ENCODE measurements at places on chromosomes 4 and X.

- no peak for DNase-seq
Observed at GRCh38 chrX:33974676-33975075, 157.4 kb downstream of the FAM47A start.

DNA sequence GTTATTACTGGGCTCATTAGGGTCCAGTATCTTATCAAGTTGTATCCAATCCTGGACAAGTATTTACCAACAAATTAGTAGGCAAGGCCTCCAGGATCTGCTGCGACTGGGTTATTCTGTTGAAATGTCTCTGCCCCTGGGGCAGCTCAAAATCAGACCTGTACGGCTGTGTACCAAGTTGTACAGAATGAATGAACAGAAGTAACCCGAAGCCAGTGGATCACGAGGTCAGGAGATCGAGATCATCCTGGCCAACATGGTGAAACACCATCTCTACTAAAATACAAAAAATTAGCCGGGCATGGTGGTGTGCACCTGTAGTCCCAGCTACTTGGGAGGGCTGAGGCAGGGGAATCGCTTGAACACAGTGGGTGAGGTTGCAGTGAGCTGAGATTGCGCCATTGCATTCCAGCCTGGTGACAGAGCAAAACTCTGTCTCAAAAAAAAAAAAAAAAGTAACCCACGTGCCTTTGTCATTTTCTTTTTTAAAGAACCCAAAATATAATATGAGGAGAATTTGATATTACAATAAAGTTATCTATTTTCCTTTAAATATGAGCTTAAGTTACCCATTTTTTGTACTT, 127.3 kb downstream of the CBR4 start:
- no peak for DNase-seq

- no peak for DNase-seq
Observed at GRCh38 chr4:21535898-21536297, 412.7 kb downstream of the KCNIP4 start.

GRCh38 chrX:72305286-72306084, at the start of gene CITED1:
TSS of gene CITED1 (minus strand) at chrX:72305914. CDS start at chrX:72302869, 3,045 bp downstream.
- DNase-seq: no peak

GRCh38 chr4:162732876-162733275, 433.8 kb downstream of the NAF1 start:
- DNase-seq: no peak

- DNase-seq: no peak
Observed at GRCh38 chr4:101977076-101977475, 186.5 kb downstream of the BANK1 start.

DNA sequence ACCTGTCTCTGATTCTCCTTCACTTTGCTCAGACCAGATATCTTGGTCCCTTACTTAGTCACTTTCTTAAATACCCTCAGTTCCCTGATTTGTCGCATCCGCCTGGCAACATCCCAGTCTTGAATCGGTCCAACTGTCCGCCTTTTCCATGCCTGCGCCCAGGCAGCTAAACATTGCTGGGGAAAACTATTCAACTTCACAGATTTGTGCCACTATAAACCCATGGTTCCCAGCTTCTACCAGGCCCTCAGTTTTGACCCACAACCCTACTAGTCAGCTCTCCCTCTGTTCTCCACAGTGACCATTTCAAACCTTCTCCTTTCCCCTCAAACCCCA, 451 bp upstream of the FGD1 start:
- DNase-seq: no peak

GRCh38 chrX:25674776-25675175, 463.4 kb upstream of the MAGEB18 start:
- DNase-seq: no peak

DNA sequence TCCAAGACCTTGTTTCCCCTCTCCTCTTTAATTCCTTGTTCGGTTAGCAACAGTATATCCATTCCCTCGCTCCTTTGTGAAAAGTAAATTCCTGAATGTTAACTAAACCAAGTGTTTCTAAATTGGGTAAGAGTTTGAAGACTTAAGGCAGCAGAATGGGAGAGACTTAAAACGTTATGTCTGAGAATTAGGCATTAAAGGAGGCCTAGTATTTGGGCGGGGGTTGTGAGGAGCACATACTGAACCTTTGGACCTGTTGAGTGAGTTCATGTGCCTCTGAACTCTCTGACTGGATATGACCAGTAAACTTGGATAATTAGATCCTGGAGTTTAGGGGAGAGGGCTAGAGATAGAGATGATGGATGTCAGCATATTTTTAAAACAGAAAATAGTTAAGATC, 1.2 kb downstream of the MSMO1 start:
- no peak for DNase-seq

- DNase-seq: no peak
Observed at GRCh38 chrX:69287095-69287494, 121.8 kb upstream of the PJA1 start.

- no peak for DNase-seq
Observed at GRCh38 chr4:8067274-8067936, 91.2 kb downstream of the ABLIM2 start.

DNA sequence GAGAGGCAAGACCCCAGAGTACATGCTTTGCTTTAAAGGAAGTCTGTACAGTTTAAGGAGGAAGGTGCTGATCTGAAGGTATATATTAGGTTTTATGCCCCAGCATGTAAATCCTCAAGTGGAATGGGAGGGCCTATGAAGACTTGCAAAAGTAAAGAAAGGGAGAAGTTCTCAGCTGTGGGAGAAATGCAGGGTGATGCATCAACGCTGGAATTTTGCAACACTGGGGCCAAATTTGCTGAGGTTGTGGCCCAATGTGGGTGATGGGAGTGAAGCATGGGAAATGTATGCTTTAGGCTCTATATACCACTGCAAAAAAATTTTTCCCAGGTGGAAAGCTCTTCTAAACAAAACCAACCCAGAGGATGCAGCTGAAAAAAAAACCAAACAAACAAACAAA, 33.8 kb upstream of the GPR174 start:
- DNase-seq: no peak

DNA sequence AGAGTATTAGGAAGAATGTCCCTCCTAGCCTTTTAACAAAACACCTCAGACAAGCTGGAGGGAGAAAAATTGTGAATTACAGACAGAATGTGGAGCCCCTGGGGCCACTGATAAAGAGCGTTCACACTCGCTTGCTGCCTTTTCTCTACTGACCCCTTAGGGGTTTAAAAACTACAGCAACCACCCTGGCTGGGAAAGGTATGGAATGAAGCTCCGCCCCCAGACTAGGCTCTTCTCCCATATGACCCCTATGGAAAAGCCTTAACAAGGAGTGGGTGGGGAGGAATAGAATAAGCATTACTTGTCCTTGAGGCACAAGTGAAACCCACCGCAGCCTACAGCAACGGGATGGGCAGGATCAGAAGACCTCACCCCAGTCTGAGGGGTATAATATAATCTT, 26.3 kb downstream of the ANKRD50 start:
- DNase-seq: no peak

DNA sequence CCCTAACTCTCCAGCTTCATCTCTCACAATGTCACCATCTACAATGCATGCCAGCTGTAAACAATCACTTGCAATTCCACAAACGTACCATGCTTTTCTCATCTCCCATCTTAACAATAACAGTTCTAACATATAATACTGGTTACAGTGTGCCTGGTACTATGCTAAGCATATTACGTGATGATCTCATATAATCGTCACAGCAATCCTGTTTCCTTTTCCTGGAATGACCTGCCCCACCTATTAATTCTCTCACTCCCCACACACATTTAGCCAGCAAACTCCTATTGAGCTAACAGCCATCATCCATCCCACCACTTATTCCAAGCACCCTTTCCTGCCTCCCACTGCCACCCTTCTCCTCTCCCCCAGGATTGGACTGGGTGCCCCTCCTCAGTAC, 7.9 kb downstream of the JCHAIN start:
- no peak for DNase-seq

- no peak for DNase-seq
Observed at GRCh38 chr4:151163855-151164254, 64.4 kb downstream of the RPS3A start.

DNA sequence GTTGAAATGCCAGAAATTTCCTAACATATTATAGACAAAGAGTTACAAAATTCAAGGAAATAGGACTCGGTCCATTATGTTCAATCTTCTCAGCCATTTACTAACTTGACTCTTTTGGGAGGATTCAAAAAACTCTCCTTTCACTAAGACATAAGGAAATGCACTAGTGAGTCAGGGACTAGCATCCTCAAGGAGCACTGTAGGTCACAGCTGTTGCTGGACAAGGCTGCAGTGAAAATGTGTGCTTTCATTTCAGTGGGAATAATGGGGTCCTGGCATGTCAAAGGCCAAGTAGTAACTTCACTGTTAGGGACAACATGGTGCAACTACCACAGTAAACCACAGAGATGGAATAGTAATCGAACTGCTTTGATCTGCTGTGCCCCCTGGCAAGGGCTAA, 56.9 kb upstream of the ABCG2 start:
- no peak for DNase-seq

DNA sequence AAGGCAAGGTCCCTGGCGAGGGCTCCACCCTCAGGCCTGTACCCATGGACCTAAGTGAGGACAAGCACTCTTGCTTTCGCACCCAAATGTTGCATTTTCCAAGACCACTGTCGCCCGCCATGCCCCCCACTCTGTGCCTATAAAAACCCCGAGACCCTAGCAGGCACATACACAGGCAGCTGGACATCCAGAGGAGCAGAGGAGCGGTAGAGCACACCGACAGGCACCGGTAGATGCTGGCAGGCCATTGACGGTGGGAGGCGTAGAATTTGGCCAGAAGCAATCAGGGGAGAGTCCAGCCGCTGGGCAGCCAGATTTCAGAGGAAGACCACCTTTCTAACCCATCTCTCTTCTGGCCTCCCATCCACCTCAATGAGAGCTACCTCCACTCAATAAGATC, 715.2 kb upstream of the AADAT start:
- DNase-seq: no peak

DNA sequence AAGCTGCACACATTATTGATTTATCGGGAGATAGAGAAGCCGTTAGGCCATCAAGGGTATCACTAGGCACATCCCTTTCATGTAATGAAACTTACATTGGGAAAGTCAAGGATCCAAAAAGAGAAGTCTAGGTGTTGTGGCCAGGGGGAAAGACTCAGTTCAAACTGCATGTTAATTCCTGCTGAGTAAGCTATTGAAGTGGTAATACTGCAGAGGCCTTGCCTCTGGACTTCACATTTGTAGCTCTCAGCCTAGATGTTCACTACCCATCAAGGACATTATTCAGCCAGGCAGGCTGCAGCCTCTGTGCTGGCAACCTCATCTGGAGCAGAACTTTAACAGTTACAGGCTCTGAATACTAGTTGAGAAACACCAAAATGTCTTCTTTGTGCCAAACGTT, 2094.5 kb upstream of the AGA start:
- no peak for DNase-seq

All from activated T-cell treated with anti-CD3 and anti-CD28 coated beads for 1 hour (primary cell).